ENCODE measurements at places on chromosomes 6 and 20. TPM values are rescaled to one million over a fixed set of nuclear protein-coding genes. Genes with fewer than 3 reads are reported as not detected.

DNA sequence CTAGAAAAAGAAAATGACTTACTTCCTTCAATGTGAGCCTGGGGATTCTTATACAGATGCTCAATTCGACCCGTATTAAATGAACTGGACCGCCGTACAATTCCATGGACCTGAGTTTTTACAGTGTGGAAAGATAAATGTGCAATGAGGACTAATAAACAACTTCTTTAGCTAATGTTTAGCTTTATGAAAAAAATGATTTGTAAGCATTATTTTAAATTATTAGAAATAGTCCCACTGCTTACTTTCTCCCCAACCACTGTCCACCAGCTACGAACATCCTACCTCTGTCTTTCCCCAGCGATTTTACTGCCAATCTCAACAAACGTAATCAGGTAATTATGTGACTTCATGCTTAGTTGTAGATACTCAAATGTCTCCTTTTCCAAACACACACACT, 128.0 kb downstream of the GMDS start:
- no peaks in the 10 kb centered on the region for H3K27me3 ChIP-seq
- no peak overlapping the region for H3K27ac ChIP-seq
- no peaks in the 10 kb centered on the region for H3K36me3 ChIP-seq

DNA sequence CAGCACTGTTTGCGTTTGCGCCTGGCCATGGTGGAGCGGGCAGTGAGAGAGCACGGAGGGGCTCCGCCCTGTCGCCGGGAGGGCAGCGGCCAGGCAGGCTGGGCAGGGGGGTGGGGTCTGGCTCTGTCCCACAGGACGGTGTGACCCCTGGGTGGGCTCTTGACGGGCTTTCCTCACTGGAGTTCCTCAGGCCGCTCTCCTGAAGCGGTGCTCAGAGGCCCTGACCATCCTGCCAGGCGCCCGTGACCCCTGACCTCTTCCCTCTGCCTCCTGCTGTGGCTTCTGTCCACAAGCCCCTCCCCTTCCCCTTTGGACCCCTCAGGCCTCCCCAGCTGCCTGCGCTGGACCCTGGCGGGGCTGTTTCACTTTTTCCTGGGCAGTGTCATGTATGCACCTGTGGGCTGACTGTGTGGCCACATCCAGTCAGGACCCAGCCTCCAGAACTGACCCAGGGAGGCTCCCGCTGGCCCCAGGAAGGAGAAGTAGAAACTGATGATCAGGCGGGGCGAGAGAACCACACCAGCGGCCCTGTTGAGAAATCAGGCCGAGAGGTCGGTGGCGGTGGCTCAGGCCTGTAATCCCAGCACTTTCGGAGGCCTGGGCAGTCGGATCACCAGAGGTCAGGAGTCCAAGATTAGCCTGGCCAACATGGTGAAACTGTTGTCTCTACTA, 1.2 kb downstream of the OGFR start:
- peaks cover 23% of the 10 kb centered on the region for H3K36me3 ChIP-seq
- no peak for DNase-seq
- H3K4me1 ChIP-seq, result no peaks in the 10 kb centered on the region
- H3K4me3 ChIP-seq, result peak overlapping the region; percentile 78
- H3K27ac ChIP-seq, result no peak overlapping the region
- no peaks in the 10 kb centered on the region for H3K27me3 ChIP-seq

GRCh38 chr20:9389346-9389745, 125.0 kb upstream of the LAMP5 start:
- no peak overlapping the region for H3K4me3 ChIP-seq
- H3K36me3 ChIP-seq, result peaks cover 23% of the 10 kb centered on the region

GRCh38 chr6:158825038-158825950, 6.1 kb upstream of the EZR start:
- H3K4me1 ChIP-seq, result no peaks in the 10 kb centered on the region
- DNase-seq, result no peak
- no peak overlapping the region for H3K27ac ChIP-seq
- H3K36me3 ChIP-seq, result no peaks in the 10 kb centered on the region
- H3K27me3 ChIP-seq, result no peaks in the 10 kb centered on the region

GRCh38 chr6:43838276-43839036, 68.4 kb downstream of the VEGFA start:
- DNase-seq, result peak; percentile 56
- no peaks in the 10 kb centered on the region for H3K36me3 ChIP-seq
- no peak overlapping the region for H3K27ac ChIP-seq
- H3K4me1 ChIP-seq, result peaks cover 5% of the 10 kb centered on the region
- no peaks in the 10 kb centered on the region for H3K27me3 ChIP-seq
- no peak overlapping the region for H3K4me3 ChIP-seq

- H3K27me3 ChIP-seq, result no peaks in the 10 kb centered on the region
- DNase-seq, result no peak
- no peaks in the 10 kb centered on the region for H3K4me1 ChIP-seq
- peaks cover 8% of the 10 kb centered on the region for H3K36me3 ChIP-seq
- no peak overlapping the region for H3K27ac ChIP-seq
Measured at GRCh38 chr6:35829306-35829705, 24.2 kb downstream of the LHFPL5 start.

- H3K27me3 ChIP-seq, result no peaks in the 10 kb centered on the region
- no peak overlapping the region for H3K27ac ChIP-seq
- no peaks in the 10 kb centered on the region for H3K4me1 ChIP-seq
- DNase-seq, result no peak
Measured at GRCh38 chr6:53635322-53635721, 30.2 kb downstream of the KLHL31 start.

DNA sequence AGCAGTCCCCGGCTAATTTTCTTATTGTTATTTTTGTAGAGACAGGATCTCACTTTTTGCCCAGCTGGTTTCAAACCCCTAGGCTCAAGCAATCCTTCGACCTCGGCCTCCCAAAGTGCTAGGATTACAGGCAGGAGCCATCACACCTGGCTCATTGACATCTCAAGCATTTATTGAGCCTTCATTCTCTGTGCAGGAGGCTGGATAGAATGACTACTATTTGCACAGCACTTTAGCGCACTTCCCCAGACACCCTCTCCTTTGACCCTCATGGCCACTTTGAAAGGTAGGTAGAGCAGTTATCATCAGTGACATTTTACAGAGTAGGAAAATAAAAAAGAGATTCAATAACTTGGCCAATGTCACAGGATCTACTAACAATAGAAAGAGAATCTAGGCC, 124.0 kb upstream of the STXBP5 start:
- DNase-seq, result no peak
- H3K4me3 ChIP-seq, result no peak overlapping the region
- no peaks in the 10 kb centered on the region for H3K4me1 ChIP-seq
- H3K27me3 ChIP-seq, result no peaks in the 10 kb centered on the region

DNA sequence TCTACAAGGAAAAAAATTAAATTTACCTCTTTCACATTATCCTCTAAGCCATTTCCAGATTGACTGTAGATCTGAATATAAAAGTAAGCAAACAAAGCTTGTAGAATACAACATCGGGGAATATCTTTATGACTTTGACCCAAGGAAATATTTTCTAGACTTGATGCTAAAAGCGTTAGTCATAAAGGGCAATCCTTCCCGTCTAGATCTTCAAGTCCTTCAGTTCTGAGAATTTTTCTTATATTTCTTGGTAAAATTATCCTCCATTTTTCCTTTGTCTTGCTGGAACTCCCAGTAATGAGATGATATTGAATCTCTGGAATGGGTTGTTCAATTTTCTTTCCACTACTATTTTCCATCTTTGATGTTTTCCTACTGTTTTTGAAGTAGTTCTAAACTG, 77.8 kb upstream of the ZNF184 start:
- no peaks in the 10 kb centered on the region for H3K36me3 ChIP-seq
- H3K4me3 ChIP-seq, result no peak overlapping the region
- no peaks in the 10 kb centered on the region for H3K27me3 ChIP-seq
- DNase-seq, result no peak
- H3K27ac ChIP-seq, result no peak overlapping the region

DNA sequence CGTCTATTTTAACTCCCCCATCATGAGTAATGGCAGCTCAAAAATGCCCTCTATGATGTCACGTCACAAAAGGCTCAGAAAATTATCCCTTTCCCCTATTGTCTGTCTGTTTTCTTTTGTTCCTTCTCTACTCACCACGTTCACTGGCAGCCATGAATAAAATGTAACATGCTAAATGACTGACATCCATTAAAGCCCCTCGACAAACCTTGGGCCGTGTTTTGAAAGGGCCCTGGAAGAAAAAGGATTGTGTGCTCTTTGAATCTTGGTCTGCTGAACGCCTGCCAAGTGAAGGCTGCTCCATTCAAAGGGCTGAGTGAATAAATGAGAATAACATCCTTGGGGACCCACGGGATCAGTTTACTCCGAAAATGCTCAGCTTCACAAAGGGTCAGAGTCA, 118.7 kb downstream of the RPS12 start:
- H3K36me3 ChIP-seq, result no peaks in the 10 kb centered on the region
- no peak overlapping the region for H3K4me3 ChIP-seq
- no peaks in the 10 kb centered on the region for H3K4me1 ChIP-seq
- no peak for DNase-seq
- no peak overlapping the region for H3K27ac ChIP-seq
- H3K27me3 ChIP-seq, result no peaks in the 10 kb centered on the region

GRCh38 chr6:14946753-14947152, 299.1 kb upstream of the JARID2 start:
- no peaks in the 10 kb centered on the region for H3K4me1 ChIP-seq
- no peak for DNase-seq

DNA sequence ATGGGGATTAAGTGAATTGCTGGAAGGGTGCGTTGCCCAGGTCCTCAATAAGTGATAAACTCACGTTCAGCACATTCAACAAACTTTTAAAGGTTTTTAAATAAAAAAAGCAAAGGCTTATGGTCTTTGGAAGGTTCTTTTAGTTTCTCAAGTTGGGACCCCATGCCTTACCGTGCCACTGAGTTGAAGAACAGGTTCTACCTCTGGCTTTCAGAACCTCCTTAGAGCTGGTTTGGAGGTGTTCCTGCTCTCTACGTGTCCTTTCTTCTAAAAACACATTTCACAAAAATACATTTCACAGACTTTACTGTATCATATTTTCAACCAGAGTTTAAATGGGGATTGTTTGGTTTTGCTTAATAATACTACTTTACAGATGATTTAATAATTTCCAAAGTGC, 29.0 kb downstream of the ARID1B start:
- peaks cover 3% of the 10 kb centered on the region for H3K4me1 ChIP-seq
- DNase-seq, result no peak
- H3K27ac ChIP-seq, result no peak overlapping the region
- H3K4me3 ChIP-seq, result no peak overlapping the region

DNA sequence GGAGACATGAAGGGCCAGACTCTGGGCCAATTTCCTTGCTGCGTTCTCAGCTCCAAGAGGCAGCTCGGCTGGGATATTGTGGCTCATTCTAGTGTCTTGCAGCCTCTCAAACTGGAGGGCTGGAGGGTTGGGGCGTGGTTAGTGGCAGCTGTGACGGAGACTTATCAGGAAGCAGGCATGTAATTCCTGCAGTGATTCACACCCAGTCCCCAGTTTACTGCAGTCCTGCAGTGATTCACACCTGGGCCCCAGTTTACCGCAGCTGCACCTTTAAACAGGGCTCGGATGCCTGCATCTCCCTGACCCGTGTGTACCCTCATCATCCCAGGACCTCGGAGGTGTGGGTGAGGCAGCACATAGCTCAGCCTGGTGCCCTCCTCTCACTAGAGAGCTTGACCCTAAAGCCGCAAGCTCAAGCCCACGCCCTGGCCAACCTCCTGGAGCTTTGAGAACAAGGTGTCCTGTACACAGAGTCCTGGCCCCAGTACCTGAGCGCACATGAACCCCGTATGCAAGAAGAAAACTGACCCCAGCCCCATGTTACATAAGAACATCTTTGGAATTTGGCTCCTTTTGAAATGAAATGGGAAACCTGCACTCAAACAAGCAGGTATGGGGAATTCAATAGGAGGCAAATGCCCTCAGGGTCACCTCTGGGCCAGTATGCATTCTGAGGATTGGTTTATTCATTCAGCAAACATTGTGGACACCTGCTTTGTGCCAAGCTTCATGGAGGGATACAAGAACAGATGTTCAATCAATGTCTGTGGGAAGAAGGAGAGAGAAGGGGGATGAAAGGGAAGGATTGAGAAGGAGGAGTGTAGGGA, 55.3 kb upstream of the FAM83D start:
- H3K4me3 ChIP-seq, result no peak overlapping the region
- no peaks in the 10 kb centered on the region for H3K27me3 ChIP-seq
- no peaks in the 10 kb centered on the region for H3K36me3 ChIP-seq
- no peak overlapping the region for H3K27ac ChIP-seq
- no peak for DNase-seq
- H3K4me1 ChIP-seq, result peaks cover 4% of the 10 kb centered on the region

- peak overlapping the region; percentile 19 for H3K4me3 ChIP-seq
- H3K36me3 ChIP-seq, result no peaks in the 10 kb centered on the region
- H3K4me1 ChIP-seq, result no peaks in the 10 kb centered on the region
- H3K27me3 ChIP-seq, result no peaks in the 10 kb centered on the region
Measured at GRCh38 chr6:36777801-36778200, 61.4 kb downstream of the CPNE5 start.

DNA sequence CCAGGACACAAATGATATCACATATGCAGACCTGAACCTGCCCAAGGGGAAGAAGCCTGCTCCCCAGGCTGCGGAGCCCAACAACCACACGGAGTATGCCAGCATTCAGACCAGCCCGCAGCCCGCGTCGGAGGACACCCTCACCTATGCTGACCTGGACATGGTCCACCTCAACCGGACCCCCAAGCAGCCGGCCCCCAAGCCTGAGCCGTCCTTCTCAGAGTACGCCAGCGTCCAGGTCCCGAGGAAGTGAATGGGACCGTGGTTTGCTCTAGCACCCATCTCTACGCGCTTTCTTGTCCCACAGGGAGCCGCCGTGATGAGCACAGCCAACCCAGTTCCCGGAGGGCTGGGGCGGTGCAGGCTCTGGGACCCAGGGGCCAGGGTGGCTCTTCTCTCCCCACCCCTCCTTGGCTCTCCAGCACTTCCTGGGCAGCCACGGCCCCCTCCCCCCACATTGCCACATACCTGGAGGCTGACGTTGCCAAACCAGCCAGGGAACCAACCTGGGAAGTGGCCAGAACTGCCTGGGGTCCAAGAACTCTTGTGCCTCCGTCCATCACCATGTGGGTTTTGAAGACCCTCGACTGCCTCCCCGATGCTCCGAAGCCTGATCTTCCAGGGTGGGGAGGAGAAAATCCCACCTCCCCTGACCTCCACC, 42.2 kb downstream of the SIRPA start:
- no peak overlapping the region for H3K4me3 ChIP-seq
- peaks cover 2% of the 10 kb centered on the region for H3K36me3 ChIP-seq
- no peaks in the 10 kb centered on the region for H3K4me1 ChIP-seq

DNA sequence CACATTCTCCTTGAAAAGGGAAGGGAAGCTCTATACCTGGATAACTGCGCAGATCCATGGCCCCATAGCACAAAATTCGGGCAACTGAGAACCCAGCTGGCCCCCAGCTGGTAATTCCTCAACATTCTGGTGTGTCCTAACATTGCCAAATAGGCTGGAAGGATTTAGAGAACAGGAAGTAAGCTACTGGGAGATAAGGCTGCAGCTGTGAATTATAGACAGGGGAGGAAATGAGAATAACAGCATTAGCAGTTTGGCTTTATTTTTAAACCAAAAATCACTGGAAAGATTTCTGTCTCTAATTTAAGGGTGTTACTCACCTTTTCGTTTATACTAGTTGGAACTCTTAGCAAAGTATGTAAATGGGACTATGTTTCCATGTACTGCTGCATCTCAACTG, 97.2 kb downstream of the TULP4 start:
- no peak for DNase-seq
- peaks cover 5% of the 10 kb centered on the region for H3K36me3 ChIP-seq
- no peak overlapping the region for H3K4me3 ChIP-seq
- H3K4me1 ChIP-seq, result no peaks in the 10 kb centered on the region
- H3K27me3 ChIP-seq, result no peaks in the 10 kb centered on the region

The CHRNA4 gene
- 1.1 TPM for total RNA-seq

The ZKSCAN3 gene
- 7.3 TPM for total RNA-seq

The PDE10A gene
- total RNA-seq, result 0.31 TPM

All from H9 (cell line).